ENCODE measurements at places on chromosomes 11 and 22.
A peak's percentile ranks its signal among the peaks of the same experiment; 100 is the strongest.

DNA sequence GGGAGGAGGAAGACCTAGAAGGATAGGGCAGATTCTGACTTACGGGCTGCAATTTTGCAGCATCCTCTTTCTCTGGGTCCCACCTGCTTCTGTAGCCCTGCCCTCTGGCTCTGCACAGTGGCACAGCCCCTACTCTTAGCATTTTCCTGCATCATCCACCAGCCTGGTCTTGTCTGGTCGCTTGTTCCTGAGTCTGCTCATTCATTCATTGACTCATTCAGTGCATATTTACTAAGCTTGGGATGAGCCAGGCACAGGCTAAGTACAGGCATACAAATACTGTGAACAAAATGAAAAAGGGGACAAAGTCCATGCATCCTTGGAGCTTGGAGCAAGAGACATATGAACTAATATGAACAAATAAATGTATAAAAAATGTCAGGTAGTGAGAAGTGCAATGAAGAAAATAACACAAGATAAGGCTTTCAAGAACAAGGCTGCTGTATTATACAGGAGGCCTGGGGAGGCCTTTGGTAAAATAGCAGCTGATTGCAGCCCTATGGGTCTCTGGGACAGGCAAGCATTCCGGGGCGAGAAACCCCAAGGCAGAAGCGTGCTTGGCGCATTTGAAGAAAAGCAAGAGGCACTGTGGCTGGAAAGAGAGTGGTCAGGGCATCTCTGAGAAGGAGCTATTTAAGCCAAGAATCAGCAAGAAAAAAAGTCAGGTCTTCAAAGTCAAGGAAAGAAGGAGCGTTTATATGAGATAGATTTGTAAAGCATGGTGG is 108.0 kb upstream of the ALX4 start:
- DNase-seq, result no peak

DNA sequence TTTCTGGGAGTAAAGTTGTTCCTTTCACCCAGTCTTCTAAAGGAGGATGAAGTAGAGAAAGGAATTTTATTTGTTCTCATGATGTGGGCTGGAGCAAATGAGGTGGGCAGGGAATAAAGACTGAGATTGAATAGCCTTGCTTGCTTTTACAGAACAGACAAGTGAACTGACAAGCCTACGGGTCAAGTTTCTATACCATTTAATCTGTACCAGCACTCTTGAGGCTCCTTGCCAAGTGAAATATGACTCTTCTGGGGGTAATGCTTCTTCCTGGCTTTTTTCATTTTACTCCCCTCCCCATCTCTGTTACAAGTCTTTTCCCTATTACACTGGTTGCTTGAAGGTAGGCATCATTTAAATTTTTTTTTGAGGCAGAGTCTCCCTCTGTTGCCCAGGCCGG is 54.8 kb downstream of the CSTPP1 start:
- DNase-seq, result no peak

DNA sequence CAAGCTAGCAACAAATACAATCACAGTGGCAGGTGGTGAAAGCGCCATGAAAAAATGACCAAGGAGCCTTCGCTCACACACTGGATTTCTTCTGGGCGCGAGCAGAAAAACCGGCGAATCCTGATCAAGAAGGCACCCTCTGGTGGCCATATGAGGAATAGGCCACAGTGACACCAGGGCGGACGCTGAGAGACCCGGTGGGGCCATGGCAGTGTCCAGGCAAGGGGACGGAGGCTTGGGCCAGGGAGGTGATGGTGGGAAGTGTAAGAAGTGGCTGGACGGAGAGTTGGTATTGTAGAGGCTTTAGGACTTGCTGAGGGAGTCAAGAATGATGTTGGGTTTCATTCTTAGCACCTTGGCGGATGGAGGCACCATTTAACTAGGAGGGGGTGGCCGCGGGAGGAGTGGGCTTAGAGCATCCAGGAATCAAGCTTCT is 16.9 kb upstream of the RAC2 start:
- DNase-seq, result peak; percentile 53

- no peak for DNase-seq
Observed at GRCh38 chr11:50182486-50182885, 149.8 kb downstream of the OR4C45 start.

- no peak for DNase-seq
Observed at GRCh38 chr11:119803139-119803538, 74.1 kb upstream of the NECTIN1 start.

- no peak for DNase-seq
Observed at GRCh38 chr22:50197856-50198623, 2.8 kb upstream of the SELENOO start.

GRCh38 chr22:45425101-45425500 is 11.6 kb downstream of the RIBC2 start:
- DNase-seq, result no peak

GRCh38 chr22:49953027-49953679 is 7.4 kb upstream of the PIM3 start:
- DNase-seq, result no peak

- DNase-seq, result no peak
Observed at GRCh38 chr11:57143459-57143858, 38.3 kb upstream of the LRRC55 start.

DNA sequence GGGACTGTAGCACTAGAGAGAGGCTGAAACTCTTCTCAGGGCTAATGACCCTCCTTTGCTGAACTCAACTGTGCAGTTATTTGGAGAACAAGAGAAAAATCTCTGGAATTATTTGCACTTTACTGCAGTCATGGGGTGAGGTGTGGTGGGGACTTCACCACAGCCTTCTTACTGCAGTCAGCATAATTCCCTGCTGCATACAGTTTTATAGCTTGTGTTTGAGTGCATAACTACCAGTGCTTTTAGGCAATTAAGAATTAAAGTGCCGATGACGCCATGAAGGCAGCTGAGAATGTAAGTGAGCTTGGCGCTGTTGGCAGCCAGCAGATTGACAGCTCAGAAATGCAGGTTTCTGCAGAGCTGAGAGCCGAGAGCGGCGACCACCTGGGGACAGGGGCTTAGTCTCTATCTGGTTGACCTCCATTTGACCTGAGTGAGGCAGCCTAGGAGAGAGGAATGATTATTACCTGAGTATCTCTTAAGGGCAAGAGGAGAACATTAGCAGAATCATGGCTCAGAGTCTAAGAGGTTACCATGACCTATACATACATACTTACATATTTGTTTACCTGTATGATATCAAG is 830.0 kb downstream of the NTM start:
- no peak for DNase-seq

- DNase-seq, result no peak
Observed at GRCh38 chr11:56624661-56625110, 10.0 kb upstream of the OR5M1 start.

GRCh38 chr11:36392196-36392595 is 96.1 kb downstream of the PRR5L start:
- DNase-seq, result no peak

GRCh38 chr11:36425561-36426081 is 84.5 kb downstream of the TRAF6 start:
- no peak for DNase-seq

DNA sequence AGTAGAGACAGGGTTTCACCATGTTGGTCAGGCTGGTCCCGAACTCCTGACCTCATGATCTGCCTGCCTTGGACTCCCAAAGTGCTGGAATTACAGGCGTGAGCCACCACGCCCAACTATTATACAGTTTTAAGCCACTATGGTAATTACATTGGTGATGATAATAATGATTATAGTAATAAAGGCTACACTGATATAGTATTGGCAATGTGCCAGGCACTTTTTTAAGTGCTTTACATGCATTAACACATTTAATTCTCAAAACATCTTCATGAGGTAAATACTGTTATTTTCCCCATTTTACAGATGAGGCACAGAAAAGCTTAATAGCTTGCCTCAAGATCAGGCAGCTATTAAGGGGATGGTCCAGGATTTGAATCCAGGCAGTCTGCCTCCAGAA is 222.5 kb downstream of the SOX6 start:
- no peak for DNase-seq

DNA sequence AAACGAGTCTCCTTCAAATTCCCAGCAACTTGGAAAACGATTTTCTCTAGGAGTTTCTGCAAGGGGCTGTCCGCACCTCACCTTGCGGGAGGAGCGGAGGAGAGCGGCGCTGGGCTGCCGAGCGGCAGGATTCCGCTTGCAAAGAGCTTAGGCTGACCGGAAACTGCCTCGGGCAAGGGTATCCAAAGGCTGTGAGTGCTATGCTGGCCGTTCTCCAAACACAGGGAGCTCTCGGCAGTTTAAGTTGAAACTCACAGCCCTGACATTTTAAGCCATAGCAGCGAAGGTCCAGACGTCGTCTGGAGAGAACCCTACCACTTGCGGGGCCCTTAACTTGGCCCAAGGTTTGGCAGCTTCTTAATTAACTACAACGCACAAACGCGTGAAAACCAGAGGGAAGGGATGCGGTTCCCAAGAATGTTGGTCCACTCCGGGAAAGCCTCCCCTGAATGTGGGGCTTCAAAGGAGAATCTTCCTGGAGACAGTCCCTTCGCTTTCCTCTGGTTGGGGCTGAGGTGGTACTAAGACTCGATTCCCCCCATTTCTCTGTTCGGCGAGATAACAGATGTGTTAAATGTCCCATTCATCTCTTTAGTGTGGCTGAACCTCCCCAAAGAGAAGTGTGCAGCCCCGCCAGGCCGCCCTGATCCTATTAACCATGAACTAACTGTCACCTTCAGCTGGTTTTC is 1.1 kb upstream of the DBX1 start:
- DNase-seq, result no peak

GRCh38 chr11:27553186-27553585 is 46.6 kb upstream of the LIN7C start:
- no peak for DNase-seq

DNA sequence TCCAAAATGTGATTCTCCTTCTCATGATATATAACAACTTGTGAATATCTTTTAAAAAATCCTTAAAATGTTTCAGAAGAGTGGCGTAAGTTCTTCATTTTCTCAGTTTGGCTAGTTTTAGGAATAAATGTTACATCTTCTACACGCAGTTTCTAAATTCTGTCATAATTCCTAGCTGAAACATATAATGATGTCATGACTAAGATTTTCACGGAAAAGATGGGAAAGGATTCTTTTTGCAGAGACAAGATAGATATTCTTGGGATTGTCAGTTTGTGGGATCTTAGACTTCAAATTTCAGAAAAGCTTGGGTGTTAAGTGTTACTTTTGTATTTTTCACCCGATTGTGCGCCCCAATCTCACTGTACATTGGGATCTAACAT is 1.7 kb downstream of the EED start:
- DNase-seq, result no peak

GRCh38 chr11:97638641-97639224 is 1248.9 kb downstream of the JRKL start:
- DNase-seq, result no peak

GRCh38 chr22:36417281-36417686 is 29.5 kb upstream of the MYH9 start:
- no peak for DNase-seq

DNA sequence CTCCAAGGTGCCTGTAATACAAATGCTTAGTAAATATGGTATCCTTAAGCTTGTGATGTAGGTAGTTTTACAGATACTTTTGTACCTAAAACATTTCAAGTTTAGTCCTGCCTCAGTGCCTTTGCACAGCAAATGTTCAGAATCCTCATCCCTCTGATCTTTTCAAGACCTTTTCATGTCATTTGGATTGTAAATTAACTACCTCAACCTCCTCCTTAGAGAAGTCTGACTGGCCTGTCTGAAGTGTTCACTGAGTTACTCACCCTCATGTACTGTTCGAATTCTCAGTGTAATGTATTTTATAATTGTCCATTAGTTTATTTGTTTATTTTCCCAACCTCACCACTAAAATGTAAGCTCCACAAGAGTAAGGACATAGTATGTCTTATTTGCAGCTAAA is 147.5 kb downstream of the ELP4 start:
- DNase-seq, result no peak

- no peak for DNase-seq
Observed at GRCh38 chr11:130804306-130805076, 111.8 kb downstream of the SNX19 start.

- no peak for DNase-seq
Observed at GRCh38 chr11:93143186-93143585, 54.6 kb downstream of the SLC36A4 start.

DNA sequence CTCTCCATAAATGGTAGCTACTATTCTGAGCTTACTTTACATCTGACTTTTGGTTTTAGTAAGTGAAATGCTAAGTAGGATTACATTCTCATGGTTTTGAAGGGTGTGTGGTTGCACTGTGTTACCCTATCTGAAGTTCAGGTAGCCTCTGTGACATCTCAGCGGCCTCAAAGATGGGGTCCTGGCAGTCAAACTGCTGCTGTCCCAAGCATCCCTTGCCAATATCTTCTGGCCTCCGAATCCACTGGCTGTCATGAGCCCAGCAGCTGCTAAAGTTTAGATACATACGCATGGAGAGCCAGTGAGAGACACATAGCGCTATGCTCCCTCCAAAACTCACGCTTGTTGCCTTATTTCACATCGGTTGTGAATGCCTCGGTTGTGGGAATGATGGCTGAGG is 34.9 kb downstream of the UBASH3B start:
- DNase-seq, result no peak

DNA sequence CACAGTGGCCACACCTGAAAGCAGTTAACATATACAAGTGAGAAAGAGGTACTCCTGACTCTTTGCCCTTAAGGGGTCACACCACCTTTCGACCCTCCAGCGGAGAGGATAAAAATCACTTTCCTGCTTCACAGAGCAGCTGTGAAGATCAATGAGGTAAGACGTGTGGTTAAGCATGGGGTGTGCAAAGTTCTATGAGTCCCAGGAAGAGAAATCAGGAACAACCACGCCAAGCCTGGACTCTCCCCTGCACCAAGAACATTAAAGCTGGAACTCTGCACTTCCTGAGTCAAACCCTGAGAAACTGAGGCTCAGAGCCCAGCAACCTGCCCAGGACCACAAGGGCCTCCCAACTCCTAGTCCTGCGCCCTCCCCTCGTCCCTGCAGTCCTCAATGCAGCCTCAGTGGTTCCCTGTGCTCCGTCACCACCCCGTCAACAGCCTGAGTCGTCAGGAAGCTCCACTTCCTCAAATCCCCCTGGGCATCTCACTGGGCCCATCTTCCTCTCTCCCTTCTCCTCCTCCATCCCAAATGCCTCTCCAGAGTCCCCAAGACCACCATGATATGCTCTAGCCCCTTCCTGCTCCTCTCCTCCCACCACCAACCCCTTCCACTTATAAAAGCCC is 17.7 kb downstream of the TNKS1BP1 start:
- no peak for DNase-seq

DNA sequence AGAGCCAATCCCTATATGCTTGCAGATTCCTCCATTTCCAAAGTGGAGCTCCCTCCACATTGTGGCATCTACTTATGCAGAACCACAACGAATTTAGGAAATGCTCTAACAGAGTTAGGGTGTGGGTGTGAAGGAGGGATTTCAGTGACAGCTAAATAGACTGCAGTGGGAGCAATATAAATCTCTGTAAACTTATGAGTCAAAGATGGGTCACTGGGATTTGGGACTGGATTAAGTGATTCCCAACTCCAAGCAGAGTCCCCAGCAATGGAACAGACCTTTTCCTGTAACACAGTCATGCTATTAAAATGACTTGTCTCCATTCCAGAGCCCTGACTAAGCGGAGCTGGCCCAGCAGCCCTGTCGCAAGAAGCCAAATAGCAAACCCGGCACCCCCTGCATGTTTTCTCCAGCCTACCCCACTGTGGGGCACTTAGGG is 36.6 kb downstream of the RPL27A start:
- no peak for DNase-seq

- DNase-seq, result no peak
Observed at GRCh38 chr11:46271875-46272815, 5.3 kb upstream of the CREB3L1 start.

GRCh38 chr11:81026032-81026431 is 1585.2 kb upstream of the TENM4 start:
- DNase-seq, result no peak

- DNase-seq, result no peak
Observed at GRCh38 chr11:126604461-126604860, 249.0 kb downstream of the ST3GAL4 start.

- DNase-seq, result no peak
Observed at GRCh38 chr11:15710580-15711275, 596.0 kb downstream of the INSC start.
